ENCODE measurements at places on chromosomes 3 and 15.

- DNase-seq: no peak
These were observed 279.0 kb upstream of the WNT5A start for GRCh38 chr3:55765906-55766701.

DNA sequence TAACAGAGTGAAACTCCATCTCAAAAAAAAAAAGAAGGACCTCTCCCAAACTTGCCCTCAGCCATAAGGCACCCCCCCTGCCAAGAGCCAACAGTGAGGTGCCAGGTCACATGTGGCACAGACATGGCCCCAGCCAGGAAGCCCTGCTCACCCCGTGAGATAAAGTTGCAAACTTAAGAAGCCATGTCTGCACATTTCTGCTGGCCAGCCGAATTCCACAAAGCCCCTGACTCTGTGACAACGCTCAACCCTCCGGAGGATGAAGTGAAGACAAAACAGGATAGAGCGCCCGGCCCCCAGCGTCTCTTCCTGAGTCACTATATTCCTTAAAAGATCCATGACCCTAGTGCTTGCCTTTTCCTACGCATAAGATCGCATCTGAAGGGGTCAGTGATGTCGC is 188.1 kb downstream of the XXYLT1 start:
- DNase-seq: no peak

DNA sequence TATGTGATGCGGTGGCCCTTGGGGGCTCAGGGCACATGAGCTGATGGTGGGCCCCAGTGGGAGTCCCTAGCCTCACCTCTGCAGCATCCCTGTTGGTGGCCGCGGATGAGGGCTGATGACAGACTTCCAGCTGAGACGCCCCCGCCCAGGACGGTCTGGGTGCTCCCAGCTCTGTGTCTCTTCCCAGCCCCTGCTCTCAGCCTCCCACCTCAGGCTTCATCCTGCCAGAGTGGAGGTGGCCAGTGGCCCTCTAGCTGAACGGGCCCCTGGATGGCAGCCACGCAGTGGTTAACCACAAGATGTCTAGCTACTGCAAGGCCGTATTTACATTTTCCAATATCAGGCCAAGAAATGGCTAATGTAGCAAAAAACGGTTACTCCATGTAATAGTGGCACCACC is 205.3 kb upstream of the LINGO1 start:
- no peak for DNase-seq

GRCh38 chr3:194532591-194532990 is 45.8 kb upstream of the ATP13A3 start:
- peak; percentile 22 for DNase-seq

DNA sequence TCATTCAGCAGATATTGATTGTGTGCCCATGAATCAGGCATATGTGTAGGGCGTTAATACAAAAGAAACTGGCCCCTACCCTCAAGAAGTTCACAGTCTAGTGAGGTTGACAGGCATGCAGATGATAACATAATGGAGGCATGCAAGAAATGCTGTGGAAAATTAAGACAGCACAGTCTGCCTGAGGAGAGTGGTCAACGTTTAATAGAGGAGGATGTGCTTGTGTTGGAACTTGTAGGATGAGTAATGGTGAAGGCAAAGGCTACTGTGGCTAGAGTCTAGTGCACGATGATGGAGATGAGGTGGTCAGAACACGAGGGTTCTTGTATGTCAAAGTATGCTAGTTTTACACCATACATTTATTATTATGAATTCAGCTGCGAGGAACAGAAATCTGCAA is 295.7 kb downstream of the SOX2 start:
- DNase-seq: no peak

- DNase-seq: no peak
These were observed 41.3 kb downstream of the ST6GAL1 start for GRCh38 chr3:186971578-186971977.

DNA sequence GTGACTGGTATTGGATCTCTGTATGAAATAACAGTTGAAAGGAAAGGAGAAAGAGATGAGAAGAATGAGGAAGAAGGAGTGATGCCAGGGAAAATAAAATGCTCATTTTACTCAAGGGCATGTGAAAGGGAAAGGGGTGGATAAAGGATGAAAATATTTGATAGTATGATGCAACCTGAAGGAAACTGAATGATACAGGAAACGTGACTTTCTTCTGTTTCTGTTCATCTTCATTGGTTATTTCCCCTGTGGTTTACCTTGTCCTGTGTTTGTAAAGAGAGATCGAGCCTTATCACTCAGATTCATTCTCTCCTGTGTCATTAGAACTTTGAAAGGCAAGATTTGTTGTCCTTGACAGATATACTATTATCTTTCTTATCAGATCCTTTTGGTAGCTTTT is 243.6 kb upstream of the SLITRK3 start:
- no peak for DNase-seq

GRCh38 chr3:34780294-34780693 is 859.0 kb upstream of the ARPP21 start:
- DNase-seq: no peak

GRCh38 chr3:186515125-186515524 is 29.1 kb downstream of the CRYGS start:
- no peak for DNase-seq

DNA sequence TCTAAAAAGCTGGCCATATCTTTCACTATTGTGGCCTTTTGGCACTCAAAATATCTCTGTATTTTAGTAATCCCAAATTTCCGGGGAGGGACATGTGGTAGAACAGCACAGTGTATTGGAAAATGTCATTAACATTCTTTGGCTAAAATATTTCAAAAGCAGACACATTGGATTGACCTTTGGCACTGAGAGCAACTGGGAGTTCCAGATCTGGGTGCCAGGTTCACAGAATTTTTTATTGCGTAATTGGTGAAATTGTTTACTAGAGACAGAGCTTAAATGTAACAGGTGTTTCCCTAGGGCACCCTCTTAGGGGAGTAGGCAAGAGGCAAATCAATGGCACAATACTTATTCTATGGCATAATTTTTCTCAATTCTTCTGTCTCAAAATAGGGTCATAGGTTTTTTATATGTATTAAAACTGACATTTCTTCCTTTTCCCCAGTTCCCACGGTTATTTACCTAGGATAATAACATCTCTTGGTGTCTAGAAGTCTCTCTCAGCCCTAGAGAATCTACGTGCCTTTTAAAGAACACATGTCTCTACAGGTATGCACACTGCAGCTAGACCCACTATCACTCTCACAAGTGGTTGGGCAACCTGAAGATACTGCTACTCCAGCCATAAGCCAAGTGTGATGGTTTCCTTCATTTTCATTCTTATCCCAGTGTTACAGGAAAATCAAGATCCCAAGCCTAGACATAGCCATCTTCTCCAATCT is 10.6 kb downstream of the RBMS3 start:
- no peak for DNase-seq

DNA sequence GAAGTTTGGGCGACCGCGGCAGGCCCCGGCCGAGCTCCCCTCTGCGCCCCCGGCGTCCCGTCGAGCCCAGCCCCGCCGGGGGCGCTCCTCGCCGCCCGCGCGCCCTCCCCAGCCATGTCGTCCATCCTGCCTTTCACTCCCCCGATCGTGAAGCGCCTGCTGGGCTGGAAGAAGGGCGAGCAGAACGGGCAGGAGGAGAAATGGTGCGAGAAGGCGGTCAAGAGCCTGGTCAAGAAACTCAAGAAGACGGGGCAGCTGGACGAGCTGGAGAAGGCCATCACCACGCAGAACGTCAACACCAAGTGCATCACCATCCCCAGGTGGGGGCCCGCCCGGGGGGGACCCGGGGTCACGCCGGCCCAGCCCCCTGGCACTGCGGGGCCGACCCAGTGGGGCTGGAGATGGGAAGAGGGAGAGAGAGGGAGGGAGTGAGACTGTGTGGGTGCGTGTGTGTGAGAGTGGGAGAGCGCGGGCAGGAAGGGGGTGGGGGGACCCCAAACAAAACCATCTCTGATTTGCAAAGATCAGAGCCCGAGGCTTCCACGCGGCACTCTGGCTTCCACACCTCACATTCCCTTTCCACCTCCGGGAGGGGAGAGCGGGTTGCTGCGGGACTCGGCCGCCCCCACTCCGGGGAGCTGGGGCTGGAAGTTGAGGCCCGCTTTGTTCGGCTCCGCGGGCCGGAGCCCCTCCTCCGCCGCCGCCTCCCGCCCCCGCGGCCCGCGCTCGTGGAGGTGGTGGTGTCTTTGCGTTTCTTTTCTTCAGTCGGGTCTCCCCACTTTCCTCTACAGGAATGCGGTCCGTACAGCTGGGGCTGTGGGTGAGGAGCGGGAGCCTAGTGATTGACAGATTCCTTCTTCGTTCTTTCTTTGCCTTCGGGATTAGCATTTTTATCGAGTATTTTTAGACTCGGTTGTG is 898 bp downstream of the SMAD3 start:
- DNase-seq: no peak

GRCh38 chr3:25396686-25397085 is 31.4 kb upstream of the RARB start:
- no peak for DNase-seq

DNA sequence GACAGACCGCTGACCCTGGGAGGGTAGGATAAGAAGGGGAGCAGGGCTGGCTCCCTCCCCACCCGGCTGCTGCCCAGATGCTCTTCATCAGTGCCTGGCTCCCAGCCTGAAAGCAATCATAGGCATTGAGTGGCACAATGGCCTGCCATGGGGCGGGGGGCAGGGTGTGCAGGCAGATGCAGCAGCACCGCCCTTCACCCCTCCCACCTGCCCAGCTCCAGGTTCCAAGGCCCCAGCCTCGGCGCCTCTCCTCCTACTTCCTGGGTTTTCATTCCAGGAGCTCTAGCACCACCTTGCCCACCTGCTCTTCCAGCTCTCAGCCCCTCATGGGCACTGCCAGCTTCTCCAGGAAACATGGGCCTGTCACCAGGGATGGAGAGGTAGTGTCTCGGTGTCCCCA is 101.7 kb downstream of the MEGF11 start:
- DNase-seq: no peak

- DNase-seq: peak; percentile 88
These were observed 19.2 kb upstream of the GSK3B start for GRCh38 chr3:120113128-120114116.

- peak; percentile 25 for DNase-seq
These were observed 504.1 kb upstream of the CDIN1 start for GRCh38 chr15:36075333-36075732.

GRCh38 chr3:24343084-24343783 is 151.4 kb downstream of the THRB start:
- peak; percentile 11 for DNase-seq

DNA sequence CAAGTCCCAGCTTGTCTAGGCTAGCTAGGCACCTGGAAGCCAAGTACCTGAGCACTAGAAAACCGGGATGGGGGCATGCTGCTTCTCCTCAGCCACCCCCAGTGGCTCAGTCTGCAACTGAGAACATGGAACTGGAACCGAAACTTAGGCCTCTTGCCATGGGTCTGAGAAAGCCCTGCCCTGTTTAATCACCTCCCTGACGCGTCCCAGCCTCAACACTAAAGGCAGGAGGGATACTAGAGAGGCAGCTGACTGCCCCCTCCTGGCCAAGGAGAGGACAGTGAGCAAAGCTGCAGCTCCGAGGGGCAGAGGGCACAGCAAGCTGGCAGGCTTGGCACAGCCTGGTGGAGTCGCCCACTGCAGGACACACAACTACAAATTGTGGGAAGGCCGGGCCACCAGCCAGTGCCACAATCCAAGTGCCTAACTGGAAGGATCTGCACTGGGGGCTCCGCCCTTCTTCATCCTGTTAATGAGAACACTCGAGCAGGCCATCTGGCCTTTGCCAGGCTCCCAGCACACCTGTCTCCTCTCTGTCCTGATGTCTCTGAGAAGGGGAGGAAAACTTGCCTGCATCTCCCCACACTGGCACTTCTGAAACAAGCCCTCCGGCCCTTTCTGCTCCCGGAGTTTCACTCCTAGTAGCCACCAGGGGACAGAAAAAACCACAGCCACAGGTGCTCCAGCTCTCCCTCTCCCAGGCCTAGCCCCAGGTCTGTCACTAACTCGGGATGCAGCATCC is 53.7 kb downstream of the BDH1 start:
- peak; percentile 69 for DNase-seq

- DNase-seq: no peak
These were observed 89.3 kb downstream of the ALCAM start for GRCh38 chr3:105456017-105456416.

GRCh38 chr3:184004476-184004875 is 13.2 kb downstream of the ABCC5 start:
- no peak for DNase-seq

- DNase-seq: no peak
These were observed 301.5 kb downstream of the MEX3B start for GRCh38 chr15:81744364-81744763.

- DNase-seq: peak; percentile 75
These were observed 89.7 kb downstream of the LIPC start for GRCh38 chr15:58521293-58521991.

- DNase-seq: peak; percentile 85
These were observed 68.4 kb upstream of the HACD2 start for GRCh38 chr3:123653221-123653682.

GRCh38 chr3:138834596-138835396 is at the start of gene PIK3CB:
Gene PIK3CB, minus strand, starts transcription at chr3:138834928. Its CDS starts 75,585 bp downstream, at chr3:138759343.
- peak; percentile 96 for DNase-seq

DNA sequence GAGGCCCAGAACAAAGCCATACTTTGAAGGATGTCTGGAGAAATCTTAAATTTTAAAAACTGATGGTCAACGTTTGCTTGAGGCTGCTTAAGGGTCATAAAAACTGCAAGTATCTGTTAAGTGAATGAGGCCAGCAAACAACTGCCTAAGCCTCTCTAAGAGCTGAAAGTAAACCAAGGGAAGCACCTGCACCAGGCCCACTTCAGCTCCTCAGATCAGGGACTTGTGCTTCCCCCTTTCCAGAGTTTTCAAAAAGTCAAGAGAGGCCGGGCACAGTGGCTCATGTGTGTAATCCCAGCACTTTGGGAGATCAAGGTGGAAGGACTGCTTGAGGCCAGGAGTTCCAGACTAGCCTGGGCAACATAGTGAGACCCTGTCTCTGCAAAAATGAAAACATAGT is 9.1 kb downstream of the FBXL22 start:
- no peak for DNase-seq

DNA sequence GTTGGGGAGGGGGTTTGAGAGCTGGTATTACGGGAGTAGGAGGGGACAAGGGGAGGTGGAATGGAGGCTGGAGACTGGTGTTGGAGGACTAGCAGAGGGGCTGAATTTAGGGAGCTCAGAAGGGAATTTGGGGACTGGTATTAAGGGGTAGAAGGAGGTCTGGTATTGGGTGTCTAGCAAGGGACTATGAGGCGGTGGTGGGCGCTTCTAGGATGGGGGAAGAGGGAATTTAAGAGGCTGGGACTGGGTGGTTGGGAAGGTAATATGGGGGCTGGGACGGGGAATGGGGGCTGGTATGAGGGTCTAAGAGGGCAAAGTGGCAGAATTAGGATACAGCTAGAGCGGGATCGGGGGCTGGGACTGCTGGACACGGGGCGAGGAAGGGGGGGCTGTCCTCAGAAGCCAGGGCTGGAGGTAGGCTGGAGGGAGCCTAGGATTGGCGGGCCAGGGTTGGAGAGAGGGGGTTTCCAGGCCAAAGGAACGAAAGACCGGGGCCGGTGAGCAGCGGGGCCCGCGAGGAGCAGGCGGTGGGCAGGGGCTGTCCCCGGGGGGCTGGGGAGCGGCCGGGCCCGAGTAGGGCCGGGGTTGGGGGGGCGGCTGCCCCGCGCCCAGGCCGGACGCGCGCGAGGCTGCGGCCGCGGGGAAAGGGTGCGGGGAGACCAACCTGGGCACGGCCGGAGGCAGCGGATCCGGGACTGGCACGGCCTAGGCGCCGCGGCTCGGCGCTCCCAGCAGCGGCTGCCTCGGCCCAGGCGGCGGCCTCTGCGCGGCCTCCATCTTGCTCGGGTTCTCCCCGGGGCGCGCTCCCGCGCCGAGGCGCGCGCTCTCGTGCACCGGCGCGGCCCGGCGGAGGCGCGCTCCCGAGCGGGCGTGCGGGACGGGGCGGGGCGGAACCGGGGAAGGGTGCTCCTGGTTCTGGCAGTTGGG is at the start of gene LHFPL4:
LHFPL4 (minus strand) TSS at position 802 of the 927 bp plus-strand sequence. CDS start 1,143 bp downstream, outside the sequence.
- DNase-seq: no peak

- DNase-seq: peak; percentile 80
These were observed 66.4 kb downstream of the PTPRG start for GRCh38 chr3:61627768-61628185.

- peak; percentile 41 for DNase-seq
These were observed 417.4 kb upstream of the NAALADL2 start for GRCh38 chr3:174441588-174442301.

Measured in AG08395 (cell line).